ENCODE measurements at places on chromosomes 6 and 20.

- no peak for DNase-seq
These were observed 20.6 kb downstream of the PPP1R16B start for GRCh38 chr20:38825901-38826625.

- no peak for DNase-seq
These were observed 17.8 kb upstream of the TMEM14A start for GRCh38 chr6:52653151-52653550.

GRCh38 chr6:149317644-149318571 is at the start of gene TAB2:
Gene TAB2 (plus strand): TSS chr6:149317712. CDS start chr6:149369998, 52,286 bp downstream.
- no peak for DNase-seq

GRCh38 chr20:51861726-51862466 is 59.6 kb upstream of the SALL4 start:
- no peak for DNase-seq

DNA sequence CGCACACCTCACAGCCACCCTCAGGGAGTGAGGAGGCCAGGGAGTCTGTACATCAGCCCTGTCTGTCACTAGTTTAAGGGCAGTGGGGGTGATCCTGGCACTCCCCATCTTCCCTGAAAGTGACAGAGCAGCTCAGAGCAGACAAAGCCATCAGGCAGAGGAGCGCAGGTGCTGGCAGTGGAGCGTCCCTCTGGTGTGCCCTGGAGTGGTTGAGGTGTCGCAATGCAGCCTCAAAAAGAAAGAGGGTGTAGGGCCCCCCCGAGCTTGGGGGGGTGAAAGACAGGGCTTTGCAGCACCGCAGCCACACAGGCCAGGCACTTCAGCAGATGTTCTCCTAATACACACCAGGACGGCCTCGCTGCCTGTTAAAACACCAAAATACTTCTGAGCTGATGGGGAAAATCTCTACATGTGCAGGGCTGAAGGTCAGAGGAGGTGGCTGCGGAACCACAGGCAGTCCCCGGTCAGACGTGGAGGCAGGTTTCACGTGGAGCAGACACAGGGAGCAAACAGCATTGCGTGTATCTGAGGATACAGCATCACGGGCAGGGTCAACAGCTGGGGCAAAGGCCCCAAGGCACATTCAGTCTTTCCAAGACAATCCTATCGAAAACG is 69.5 kb downstream of the PREX1 start:
- no peak for DNase-seq

- no peak for DNase-seq
These were observed 268.8 kb downstream of the BTBD9 start for GRCh38 chr6:38370653-38371601.

DNA sequence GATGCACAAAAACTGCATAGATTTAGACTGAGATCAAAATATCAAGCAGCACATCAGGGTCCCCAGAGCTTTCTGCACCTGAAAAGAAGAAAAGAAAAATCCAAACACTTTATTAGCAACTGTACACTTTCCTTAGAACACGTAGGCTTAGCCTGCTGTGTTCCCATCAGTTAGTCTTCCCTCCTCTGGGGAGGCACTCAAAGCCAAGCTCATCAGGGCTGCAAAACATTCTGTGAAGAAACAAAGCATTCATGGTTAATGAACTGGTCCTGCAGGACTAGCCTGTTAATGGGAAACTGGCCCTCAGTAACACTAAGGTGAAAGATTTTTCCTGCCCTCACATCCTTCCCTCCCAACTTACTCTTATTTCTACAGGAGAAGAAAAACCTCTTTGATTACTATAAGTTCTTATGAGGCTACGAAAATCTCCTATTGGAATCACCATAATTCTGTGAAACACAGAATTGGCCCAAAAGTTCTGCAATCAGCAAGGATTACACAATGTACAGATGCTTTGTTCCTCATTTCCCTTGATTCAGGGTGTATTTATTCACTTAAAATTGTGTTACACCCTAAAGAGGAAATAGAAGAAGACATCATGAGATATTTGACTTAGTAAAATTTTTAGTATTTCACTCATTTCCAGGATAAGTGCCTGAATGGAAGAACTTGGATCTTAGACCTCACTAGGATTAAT is 901.0 kb upstream of the MAP3K7 start:
- DNase-seq: no peak

- DNase-seq: no peak
These were observed 45.7 kb downstream of the OR2B2 start for GRCh38 chr6:27866357-27867050.

GRCh38 chr20:45100563-45101245 is at the start of gene KCNS1:
Gene KCNS1 (minus strand): TSS chr20:45101127. CDS start chr20:45099236, 1,891 bp downstream.
- DNase-seq: no peak

DNA sequence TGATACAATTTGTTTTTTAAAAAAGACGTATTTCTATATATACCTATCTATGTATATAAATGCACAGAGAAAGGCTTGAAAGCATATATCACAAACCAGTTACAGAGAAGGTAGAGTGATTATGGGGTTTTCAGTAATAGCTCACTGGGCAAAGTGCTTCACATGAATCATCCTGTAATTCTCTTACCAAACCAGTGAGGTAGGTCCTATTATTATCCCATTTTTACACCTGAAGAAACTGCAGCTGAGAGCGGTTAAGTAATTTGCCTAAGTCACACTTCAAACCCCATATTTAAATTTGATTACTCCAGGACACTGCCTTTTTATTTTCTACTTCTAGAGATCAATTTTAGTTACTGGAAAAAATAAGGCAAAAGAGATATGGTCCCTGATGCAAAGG is 4.4 kb downstream of the GSS start:
- no peak for DNase-seq

GRCh38 chr6:2917065-2917464 is 14.0 kb upstream of the SERPINB9 start:
- no peak for DNase-seq

DNA sequence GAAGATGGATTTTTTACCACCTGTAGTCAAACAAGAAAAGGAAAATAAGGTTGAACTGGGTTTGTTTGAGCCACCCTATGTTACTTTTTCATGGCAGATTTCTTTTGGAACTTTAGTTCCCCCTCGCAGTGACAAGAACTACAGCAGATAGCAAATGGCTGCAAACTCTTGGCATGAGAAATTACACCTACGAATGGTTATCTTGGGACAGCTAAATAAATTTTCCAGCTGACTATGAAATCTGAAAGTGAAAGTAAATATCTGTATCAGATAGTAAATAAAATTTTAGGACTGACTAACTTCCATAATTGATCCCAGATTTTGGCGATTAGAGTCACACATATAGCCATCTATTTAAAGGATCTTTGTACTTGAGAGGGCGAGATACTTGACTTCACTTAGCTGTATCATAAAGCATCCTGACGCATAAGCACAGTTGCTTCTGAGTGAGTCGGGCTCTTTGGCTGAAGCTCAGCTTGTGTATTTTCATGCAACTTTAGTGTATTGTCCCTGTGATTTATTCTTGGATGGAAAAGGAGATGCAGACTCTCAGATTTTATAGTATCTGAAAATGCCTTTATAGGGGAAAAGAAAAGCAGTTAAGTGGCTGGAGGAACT is 125.3 kb upstream of the B3GAT2 start:
- DNase-seq: no peak

- no peak for DNase-seq
These were observed 40.9 kb downstream of the DSTN start for GRCh38 chr20:17610566-17611289.

- DNase-seq: no peak
These were observed 99.8 kb upstream of the FOXA2 start for GRCh38 chr20:22684072-22684762.

GRCh38 chr6:80268865-80269730 is 162.6 kb downstream of the BCKDHB start:
- DNase-seq: no peak

DNA sequence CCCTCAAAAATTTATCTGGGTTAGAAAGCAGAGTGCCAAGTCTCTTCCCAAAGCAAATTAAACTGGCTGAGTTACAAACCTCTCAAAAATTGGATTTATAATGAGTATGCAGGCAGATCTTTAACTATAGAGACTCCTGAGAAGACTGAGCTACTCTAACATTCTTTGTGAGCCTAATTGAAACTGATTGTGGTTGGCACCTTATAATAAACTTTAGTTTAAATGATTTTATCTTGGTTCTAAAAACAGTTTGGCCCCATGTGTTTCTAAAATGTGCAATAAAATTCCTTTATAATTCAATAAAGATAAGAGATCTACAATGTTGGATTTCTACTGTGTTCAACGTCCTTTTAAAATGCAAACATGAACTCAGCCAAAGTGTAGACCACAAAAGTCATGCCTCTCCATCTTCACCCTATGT is 480.2 kb upstream of the RNF217 start:
- DNase-seq: no peak

DNA sequence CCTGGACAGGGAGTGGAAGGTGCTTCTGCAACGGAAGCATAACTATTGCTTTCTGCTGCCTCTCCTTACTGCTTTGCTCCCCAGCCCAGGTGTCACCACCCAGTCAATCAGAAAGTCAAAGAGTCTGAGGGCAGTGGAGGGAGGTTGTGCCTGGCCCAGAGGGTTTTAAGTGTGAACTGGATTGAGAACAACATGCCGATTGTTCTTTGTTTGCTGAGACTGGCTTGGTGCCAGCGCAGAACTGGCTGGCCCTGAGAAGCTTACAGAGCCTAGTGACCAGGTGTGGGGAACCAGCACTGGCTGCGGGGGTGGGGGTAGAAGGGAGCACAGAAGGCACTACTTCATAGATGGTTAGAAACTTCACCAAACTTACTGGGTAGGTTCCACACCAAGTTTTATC is 31.1 kb upstream of the ENPP4 start:
- no peak for DNase-seq

GRCh38 chr20:15767586-15767985 is 805.7 kb downstream of the KIF16B start:
- no peak for DNase-seq

- no peak for DNase-seq
These were observed 54.7 kb downstream of the RAB44 start for GRCh38 chr6:36752187-36752885.

DNA sequence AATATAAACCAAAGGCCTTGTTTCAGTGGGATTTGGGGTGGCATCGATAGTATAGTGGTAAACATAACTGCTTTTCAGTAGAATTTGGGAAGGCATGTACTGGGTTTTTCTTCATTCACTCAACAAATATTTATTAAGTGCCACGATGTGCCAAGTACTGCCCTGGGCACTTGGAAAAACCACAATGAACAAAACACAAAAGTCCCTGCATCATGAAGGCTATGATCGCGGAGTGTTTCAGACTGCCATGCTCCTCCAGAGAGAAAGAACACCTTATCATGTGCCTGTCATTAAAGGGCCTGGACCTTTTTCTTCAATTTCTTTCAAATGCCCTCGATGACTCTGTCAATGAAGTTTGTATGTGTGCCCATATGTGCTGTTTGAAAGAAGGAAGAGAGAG is 59.2 kb upstream of the CEP85L start:
- no peak for DNase-seq

GRCh38 chr20:37954626-37955025 is 51.7 kb downstream of the VSTM2L start:
- DNase-seq: no peak

DNA sequence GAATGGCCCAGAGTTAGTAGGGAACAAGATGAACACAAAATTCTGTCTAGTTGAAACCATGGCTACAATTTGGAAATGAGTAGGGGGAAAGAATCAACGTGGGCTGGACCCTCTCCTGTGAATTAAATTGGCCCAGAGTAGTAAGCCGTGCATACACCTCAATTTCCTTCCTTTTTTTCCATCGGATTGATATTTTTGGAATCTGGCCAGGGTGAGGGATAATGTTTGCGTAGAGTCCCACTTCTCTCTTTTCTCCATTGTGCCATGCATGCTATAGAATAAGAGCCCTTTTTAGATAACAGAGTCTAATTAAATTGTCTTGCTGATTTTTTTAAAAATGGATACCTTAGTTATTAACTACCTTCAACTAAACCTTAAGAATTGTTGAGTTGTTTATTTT is 35.2 kb downstream of the XRN2 start:
- no peak for DNase-seq

GRCh38 chr20:48765359-48765758 is 62.4 kb downstream of the PREX1 start:
- no peak for DNase-seq

DNA sequence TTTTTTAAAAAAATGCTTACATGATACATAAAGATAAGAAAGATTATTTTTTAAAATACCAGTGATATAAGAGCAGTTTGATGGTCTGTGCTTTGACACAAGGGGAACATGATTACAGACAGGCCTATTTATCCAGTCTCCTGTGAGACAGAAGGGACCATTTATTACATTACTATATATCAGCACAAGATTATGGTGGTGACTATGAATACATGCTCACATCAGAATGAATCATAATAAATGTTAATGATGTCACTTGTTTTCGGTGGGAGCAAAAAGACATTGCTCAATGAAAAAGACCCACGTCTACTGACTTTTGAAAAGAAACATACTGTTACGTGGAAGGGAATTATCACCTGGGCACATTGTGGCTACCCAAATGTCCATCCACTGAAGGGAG is 455.1 kb downstream of the CDC5L start:
- DNase-seq: no peak

GRCh38 chr6:169530752-169531123 is 171.1 kb downstream of the WDR27 start:
- no peak for DNase-seq

- no peak for DNase-seq
These were observed 20.0 kb downstream of the TAF4 start for GRCh38 chr20:62045529-62046285.

DNA sequence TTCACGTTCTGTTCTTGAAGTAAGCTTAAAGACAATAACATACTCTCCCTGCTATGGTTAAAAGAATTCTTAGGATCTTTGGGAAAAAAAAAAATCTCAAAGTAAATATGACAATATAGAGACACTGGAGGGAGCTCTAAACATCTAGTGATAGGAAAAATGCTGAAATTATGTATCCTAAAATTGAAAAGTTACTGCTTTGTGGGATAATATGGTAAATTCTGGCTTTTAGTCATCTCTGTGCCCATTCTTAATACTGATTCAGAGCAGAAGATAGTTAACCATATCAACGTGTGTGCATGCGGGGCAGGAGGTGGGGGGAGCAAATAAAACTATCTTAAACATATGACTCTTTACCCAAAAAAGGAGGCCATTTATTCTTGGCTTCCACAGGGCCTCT is 165.4 kb downstream of the GMPR start:
- DNase-seq: no peak

GRCh38 chr6:80020381-80021120 is 16.1 kb downstream of the TTK start:
- no peak for DNase-seq

- no peak for DNase-seq
These were observed 9.8 kb downstream of the MAS1L start for GRCh38 chr6:29477923-29478450.

- DNase-seq: no peak
These were observed 13.6 kb downstream of the FBXO30 start for GRCh38 chr6:145801021-145801420.

- no peak for DNase-seq
These were observed 3.2 kb downstream of the RAB44 start for GRCh38 chr6:36700831-36701230.

- DNase-seq: no peak
These were observed 59.8 kb downstream of the MRPL14 start for GRCh38 chr6:44067173-44068139.

GRCh38 chr6:12336121-12336971 is 46.2 kb downstream of the EDN1 start:
- no peak for DNase-seq

- no peak for DNase-seq
These were observed 3.6 kb upstream of the DSN1 start for GRCh38 chr20:36777167-36777566.

- DNase-seq: no peak
These were observed 34.4 kb upstream of the MRPS10 start for GRCh38 chr6:42251911-42252637.

GRCh38 chr6:33988121-33989015 is 157.5 kb downstream of the GRM4 start:
- DNase-seq: no peak

GRCh38 chr6:33549196-33549595 is 30.9 kb downstream of the BAK1 start:
- no peak for DNase-seq

Measured in esophagus squamous epithelium (tissue), 5 donors.